ENCODE measurements at places on chromosomes 7 and 10. TPM values are rescaled to one million over a fixed set of nuclear protein-coding genes. Genes with fewer than 3 reads are reported as not detected.

- no peak for DNase-seq
Observed at GRCh38 chr7:75843613-75844116, 30.1 kb upstream of the CCL24 start.

GRCh38 chr10:128257428-128257827 is 131.2 kb upstream of the MKI67 start:
- no peak for DNase-seq

- no peak for DNase-seq
Observed at GRCh38 chr7:22612776-22613175, 112.8 kb upstream of the STEAP1B start.

GRCh38 chr7:47000561-47000960 is 581.4 kb downstream of the TNS3 start:
- DNase-seq: no peak

DNA sequence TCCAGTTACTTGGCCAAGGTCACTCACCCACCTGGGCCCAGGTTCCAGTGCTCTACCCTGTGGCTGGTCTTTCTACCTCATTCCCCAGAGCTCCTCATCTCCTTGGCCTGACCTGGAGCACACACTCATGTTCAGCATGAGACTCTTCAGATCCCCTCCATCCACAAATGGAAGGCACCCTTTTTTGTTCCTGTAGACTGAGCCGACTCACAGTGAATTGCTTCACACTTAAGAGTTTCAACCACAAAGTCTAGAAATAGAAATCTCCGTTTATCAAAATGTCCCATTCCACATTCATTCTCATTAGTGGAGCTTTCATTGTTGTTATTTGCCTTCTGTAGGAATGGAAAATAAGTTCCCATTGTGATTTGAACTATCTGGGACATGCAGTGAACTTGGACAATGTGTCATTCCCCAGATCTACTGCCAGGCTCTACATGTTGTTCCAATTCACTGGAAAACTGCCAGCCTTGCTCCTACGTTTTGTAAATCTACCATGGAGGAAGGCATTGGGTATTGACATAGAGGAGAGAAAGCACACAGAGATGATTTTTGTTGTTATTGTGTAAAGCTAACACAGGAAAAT is 125.3 kb upstream of the CELF2 start:
- DNase-seq: no peak

TFPI2 gene
- 45.0 TPM for total RNA-seq

- peak; percentile 78 for DNase-seq
Observed at GRCh38 chr7:90119178-90119971, 34.9 kb upstream of the STEAP1 start.

C10orf105 gene
- 0.12 TPM for total RNA-seq

HYAL4 gene
- not detected for total RNA-seq

GRCh38 chr10:59896191-59896590 is 10.2 kb downstream of the CCDC6 start:
- no peak for DNase-seq

DNA sequence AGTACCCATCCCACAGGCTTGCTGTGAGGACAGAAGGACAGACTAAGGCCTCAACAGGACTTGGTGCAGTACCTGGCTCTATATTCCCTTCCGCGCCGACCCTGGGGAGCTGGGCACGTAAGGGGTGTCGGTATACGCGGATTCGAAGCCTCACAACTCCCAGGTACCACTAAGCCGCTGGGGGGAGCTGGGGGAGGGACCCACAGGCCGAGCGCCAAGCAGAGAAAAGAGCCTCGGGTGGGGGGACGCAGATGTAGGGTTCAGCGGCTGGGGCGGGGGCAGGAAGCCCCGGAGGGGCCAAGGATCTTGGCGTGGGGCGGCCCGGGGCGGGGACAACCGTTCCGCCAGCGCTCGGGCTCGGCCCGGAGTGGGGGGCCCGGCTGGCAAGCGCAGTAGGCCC is 126.4 kb upstream of the ZNF746 start:
- peak; percentile 60 for DNase-seq

GRCh38 chr10:35934642-35934995 is 292.5 kb upstream of the FZD8 start:
- DNase-seq: no peak
